Fibroblast of skin of scalp (primary cell): ENCODE measurements at places on chromosomes 5 and 9.

GRCh38 chr5:176626876-176627236, 3.5 kb downstream of the SNCB start:
- DNase-seq = no peak

DNA sequence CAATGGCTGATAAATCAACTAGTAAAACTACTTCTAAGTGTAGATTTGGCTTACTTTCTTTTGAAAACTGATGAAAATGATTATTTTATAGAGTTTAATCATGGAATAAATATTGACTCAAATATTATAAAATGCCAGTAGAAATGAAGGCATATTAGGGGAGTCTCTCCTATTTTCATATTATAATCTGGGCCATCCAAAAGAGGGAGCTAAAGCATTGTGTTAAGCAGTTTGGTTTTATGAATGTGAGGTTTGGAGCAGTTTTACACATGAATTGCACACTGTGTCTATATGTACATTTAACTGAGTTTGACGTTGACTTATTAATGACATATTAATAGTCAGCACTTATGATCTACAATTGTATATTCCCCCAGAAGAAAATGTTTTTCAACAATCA, 17.4 kb downstream of the CDH9 start:
- DNase-seq = peak; percentile 33

GRCh38 chr5:38453506-38453905, 102.9 kb downstream of the LIFR start:
- no peak for DNase-seq

- DNase-seq = no peak
Observed at GRCh38 chr9:97675655-97676054, 21.5 kb downstream of the XPA start.

DNA sequence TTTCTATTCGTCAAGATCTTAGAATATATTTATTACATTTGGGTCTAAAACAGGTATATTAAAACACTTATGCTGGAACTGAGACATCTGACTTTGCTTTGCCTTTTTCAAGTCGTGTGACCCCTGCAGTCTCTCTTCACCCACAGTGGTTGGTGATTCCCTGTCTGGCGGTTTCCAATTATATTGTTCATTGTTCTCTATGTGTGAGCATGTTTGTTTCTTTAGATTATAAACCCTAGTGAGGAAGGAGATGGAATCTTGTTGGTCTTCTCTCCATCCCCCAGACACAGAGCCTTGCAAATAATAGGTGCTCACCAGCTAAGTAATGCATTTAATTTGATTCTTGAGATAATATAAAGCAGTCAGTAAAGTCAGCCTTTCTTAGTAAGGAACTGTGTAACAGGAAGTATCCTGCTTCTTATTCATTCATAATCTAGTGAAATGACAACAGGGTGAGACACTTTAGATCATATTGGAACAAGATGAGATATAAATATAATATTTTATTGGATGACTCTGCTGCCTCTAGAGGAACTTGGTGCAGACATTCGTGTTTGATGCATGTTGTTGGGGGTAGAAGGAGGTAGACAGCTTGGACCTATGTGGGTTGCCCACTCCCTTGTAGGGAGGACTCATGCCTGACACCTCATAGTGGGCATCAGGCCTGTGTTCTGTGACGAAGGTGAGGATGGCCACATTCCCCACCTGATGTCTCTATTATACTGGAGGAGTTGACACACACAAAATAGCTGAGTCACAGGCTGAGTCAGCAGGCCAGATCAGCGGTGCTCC, 88.1 kb downstream of the FGF1 start:
- peak; percentile 80 for DNase-seq

- DNase-seq = no peak
Observed at GRCh38 chr5:93845376-93845775, 104.0 kb upstream of the POU5F2 start.

GRCh38 chr5:91339063-91339705, 43.9 kb downstream of the ARRDC3 start:
- peak; percentile 40 for DNase-seq

DNA sequence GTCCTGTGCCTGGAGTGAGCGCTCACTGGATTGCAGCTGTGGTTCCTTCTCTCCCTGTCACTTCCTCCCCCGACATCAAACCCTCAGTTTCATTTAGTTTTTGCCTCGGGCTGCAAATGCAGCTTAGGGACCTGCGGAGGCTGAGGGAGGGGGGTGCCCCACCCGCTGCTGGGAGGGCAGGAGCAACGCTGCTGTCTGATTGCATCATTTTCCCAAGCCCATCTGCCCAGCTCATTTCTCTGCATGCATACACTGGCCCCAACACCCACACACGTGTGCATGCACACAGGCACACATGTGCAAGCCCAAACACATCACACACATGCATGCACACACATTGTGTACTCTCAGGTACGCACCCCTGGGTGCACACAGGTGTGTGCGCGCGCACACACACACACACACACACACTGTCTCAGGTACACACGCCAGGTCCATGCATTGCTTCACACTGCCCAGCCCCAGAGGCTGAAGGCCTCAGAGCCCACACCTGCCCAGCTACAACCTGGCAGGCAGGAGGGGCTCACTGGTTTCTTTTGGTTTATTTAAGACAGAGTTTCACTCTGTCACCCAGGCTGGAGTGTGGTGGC, 3.4 kb downstream of the ASS1 start:
- DNase-seq = peak; percentile 79
